Fibroblast of mammary gland (primary cell): ENCODE measurements at places on chromosomes 12 and 14.
A peak's percentile ranks its signal among the peaks of the same experiment; 100 is the strongest.

GRCh38 chr14:103584326-103584915 is 21.7 kb downstream of the COA8 start:
- no peak for DNase-seq

- peak; percentile 94 for DNase-seq
Measured at GRCh38 chr12:46959502-46959901, 119.9 kb upstream of the PCED1B start.

- DNase-seq, result no peak
Measured at GRCh38 chr14:104239861-104240301, 101.5 kb downstream of the KIF26A start.

GRCh38 chr12:110424237-110424636 is 20.7 kb upstream of the ANAPC7 start:
- DNase-seq, result no peak

- peak; percentile 56 for DNase-seq
Measured at GRCh38 chr12:114981036-114981435, 297.1 kb upstream of the TBX3 start.

- no peak for DNase-seq
Measured at GRCh38 chr14:90053044-90053443, 8.8 kb upstream of the KCNK13 start.
